SW 1271 (cell line): ENCODE measurements at places on chromosomes 3 and 15.

- no peak for DNase-seq
Observed at GRCh38 chr3:9569054-9569453, 15.4 kb upstream of the LHFPL4 start.

- DNase-seq: no peak
Observed at GRCh38 chr15:49989498-49989897, 129.5 kb downstream of the ATP8B4 start.

DNA sequence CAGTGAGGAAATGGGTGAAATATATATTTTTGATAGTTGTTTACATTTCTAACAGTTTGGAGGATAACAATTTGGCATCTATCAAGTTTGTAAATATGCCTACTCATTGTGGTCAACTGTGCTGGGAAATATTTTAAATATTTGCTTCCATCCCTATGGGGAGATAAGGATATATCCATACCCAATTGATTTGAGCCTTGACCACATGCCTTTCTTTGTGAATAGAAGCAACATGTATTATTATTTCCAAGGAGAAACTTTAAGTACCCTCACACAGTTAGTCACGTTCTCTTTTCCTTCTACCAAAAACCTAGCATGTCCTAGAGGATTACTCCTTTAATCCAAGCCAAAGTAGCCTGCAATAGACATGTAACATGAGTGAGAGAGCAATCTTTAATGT, 245.4 kb upstream of the CBLB start:
- DNase-seq: no peak

- DNase-seq: no peak
Observed at GRCh38 chr3:121822973-121823372, 11.9 kb downstream of the IQCB1 start.

DNA sequence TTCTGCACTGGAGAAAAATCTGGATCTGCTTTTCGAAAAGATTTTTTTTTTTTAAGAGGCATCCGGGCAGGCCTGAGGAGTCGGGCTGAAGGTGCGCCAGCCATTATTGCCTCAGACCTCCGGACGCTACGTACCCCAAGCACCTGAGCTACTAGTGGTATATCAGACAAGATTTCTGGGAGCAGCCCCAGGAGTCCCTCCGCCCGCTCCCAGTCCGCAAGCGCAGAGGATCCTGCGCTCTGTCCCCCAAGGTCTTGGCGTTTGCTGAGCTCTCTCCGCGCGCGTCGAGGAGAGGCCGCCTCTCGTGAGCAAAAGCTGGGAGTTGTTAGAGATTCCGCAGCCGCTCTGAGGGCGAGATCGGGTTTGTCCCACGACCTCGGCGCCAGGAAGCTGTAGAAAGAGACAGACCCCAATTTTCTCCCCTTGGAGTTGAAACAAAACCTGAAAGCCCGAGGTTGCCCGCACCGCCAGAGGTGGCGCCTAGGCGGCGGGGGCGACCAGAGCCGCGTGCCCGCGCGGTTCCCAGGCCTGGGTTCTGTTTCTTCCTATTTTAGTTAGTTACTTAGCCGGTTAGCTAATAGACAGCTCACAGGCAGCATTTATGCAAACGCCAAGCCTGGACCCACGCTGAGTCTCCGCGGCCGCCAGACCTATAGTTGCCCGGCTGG, 72.5 kb upstream of the POLG start:
- DNase-seq: no peak

GRCh38 chr15:55989383-55989782, 4.0 kb downstream of the NEDD4 start:
- peak; percentile 5 for DNase-seq

GRCh38 chr15:51775967-51776816, 24.8 kb downstream of the TMOD2 start:
- no peak for DNase-seq

DNA sequence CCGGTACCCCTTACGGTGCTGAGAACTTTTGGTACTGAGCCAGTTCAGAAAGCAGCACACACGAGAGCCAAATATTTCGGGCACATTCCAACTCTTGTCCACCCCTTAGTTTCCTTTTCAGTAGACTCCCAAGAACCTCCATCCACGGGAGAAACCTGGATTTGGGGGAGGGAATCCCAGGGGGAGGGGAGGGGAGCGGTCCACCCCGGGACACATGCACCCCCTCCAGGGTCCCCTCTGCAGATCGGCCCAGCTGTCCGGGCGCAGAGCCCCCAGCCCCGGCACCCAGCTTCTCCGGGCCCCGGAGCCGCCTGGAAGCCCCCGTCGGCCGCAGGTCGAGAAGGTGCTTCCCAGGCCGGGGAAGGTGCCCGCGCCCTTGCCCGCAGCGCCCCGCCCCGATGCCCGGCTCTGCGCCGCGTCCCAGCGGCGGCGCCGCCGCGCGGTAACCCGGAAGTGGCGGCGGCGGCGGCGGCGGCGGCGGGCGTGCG, 455 bp upstream of the ABHD17C start:
- no peak for DNase-seq

DNA sequence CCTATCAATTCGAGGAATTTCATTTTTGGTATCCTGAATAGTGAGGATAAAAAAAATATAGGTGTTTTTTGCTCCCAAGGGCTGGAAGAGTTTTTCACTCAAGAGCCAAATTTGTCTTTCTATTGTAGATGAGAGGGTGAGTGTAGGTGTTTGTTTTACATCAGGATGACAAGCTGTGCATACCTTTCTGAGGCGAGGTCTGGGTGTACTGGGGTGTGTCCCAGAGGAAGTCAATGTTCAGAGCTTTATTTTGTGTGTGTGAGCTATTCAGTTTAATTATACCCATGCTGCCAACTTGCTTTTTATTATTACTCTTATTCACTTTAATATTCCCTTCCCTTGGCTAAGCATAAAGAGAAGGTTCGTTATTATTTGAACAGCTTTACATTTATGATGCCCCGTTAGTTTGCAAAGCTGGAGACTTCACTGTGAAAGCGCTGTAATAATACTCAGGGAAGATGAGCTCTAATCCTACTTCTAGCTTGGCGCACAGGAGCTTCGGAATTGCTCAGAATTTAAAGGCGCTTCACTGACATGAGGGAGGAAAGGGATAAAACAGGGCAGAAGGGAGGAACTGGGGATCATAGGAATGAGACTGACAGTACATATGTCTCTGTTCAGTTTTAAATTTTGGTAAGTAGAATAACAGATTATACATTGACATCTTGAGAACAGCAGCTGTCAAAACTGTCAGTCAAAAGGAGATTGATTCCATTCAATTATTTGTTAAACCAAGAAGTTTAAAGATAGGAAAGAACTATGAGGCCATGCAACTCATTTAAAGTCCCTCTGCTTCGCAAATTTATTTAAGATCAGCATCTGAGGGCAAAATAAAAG, 117.7 kb upstream of the TP63 start:
- no peak for DNase-seq

GRCh38 chr15:66877477-66878271, 175.6 kb downstream of the SMAD6 start:
- DNase-seq: no peak

GRCh38 chr15:45117308-45118130, 3.4 kb downstream of the DUOXA2 start:
- DNase-seq: no peak

GRCh38 chr3:171201825-171202224, 175.3 kb upstream of the SLC2A2 start:
- no peak for DNase-seq

GRCh38 chr3:31232055-31233025, 300.4 kb upstream of the STT3B start:
- no peak for DNase-seq

GRCh38 chr15:101068961-101069653, 149.9 kb downstream of the LRRK1 start:
- DNase-seq: no peak

- DNase-seq: no peak
Observed at GRCh38 chr3:82556113-82556512, 794.7 kb upstream of the GBE1 start.

- no peak for DNase-seq
Observed at GRCh38 chr3:71657831-71658530, 67.2 kb downstream of the EIF4E3 start.

GRCh38 chr3:71005702-71006321, 577.7 kb downstream of the FOXP1 start:
- no peak for DNase-seq

- no peak for DNase-seq
Observed at GRCh38 chr3:179072100-179072438, 460 bp upstream of the ZMAT3 start.

GRCh38 chr3:102002056-102002455, 152.7 kb downstream of the NFKBIZ start:
- DNase-seq: no peak

GRCh38 chr15:85019815-85020590, 38.3 kb downstream of the PDE8A start:
- DNase-seq: no peak

DNA sequence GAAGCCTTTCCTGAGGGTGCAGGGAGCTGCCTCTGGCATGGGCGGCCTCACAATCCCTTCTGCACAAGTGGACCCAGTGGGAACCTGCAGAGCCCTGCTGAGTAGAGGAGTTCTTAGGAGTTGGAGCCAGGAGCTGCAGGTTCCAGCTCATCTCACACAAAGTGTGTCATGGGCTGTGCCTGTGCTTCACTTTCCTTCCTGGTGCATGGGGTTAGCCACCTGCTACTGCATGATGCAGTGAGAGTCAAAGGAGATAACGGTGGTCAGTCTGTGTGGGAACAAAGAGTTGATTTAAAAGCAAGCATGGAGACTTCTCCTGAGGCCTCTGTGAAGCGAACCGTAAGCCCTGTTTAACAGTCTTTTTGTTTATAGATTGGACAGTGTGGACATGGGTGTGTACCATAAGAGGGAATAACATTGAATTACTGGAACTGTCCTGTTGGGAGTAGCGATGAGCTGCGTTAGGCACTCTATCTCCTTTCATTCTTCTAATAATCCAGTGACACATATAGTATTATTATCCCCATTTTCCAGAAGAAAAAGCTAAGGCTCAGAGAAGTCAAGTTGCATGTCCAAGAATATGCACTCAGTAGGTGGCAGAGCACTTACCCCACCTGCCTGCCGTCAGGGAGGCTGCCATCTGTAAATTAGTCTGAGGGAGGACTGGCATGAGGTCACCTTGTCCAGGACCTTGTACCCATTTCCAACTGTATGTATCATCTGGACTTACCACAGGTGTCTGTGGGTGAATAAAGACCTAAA, 68.7 kb upstream of the PRR23C start:
- no peak for DNase-seq

- DNase-seq: no peak
Observed at GRCh38 chr3:37988931-37989525, 1.6 kb upstream of the VILL start.

DNA sequence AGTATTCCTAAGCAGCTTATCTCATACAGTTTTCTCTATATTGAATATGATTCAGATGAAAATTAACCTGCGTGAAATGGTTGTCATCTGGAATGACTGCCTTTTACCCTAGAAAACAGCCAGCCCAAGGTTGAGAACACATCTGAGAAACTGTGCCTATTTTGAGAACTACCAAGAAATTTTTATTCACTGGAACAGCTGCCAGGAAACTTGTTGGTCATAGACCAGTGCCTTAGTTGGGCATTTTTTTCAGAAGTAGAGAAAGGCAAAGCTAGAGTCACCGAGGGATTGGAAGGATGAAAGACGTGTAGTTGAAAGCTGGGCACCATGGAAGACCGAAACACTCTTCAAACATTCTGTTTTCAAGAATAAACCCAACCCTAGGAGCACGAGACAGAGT, 277.1 kb downstream of the LPP start:
- no peak for DNase-seq

DNA sequence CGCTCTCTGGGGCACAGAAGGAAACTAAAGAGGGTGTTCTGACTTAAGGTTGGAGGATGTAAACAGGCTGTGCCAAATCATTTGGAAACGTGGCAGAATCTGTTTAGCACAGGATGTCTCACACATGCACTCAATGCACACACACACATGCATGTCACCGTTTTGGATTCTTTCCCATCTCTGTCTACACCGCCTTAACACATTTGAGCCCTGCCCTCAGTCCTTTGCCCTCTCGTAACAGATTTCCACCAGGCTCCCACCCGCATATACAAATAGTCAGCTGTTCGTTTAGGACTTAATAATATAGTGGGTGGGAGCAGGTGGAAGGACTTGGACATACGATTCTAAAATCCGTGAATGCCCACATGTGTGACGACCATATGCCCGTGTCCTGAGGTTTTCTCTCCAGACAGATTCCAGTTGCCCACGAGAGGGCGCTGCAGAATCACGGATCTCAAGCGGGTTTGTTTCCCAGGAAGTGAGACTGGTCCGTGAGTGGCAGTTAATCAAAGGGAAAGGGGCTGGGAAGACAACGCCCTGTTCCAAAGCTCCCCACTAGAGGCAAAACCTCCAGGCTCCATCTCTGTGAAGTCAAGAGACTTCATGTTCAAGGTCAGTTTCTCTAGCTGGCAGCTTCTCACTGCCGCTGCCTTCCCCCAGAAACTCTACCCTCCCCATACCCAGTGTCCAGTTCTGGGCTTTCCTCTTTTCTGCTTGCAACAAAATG, 44.5 kb downstream of the NOX5 start:
- peak; percentile 75 for DNase-seq

- DNase-seq: no peak
Observed at GRCh38 chr3:158846803-158847451, 45.1 kb downstream of the MFSD1 start.

DNA sequence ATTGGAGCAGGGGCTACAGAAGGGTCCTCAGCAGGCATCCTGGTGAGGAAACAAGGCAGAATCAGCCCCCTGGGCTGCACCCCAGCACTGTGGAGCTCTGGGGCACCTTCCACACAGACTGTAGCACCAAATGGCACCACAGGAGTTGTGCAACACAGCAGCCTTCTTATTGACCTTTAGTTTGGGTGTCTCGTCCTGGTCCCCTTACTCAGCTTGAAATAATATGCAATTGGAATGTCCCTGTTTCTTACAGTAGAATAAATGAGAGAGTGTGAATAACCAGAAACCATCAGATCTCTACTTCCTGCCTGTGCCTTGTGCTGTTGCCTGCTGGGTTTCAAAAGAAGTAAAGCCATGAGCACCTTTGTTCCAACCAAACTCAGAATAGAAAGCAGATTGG, 44.5 kb downstream of the RPLP1 start:
- no peak for DNase-seq

GRCh38 chr3:171984883-171985282, 54.5 kb upstream of the FNDC3B start:
- DNase-seq: no peak

- no peak for DNase-seq
Observed at GRCh38 chr3:44924457-44925084, 50.2 kb downstream of the TGM4 start.

GRCh38 chr15:47691882-47692281, 25.4 kb upstream of the SEMA6D start:
- no peak for DNase-seq

GRCh38 chr15:49122541-49123062, 32.8 kb downstream of the COPS2 start:
- no peak for DNase-seq

GRCh38 chr3:30258426-30259392, 347.7 kb upstream of the TGFBR2 start:
- no peak for DNase-seq
